ENCODE measurements at places on chromosomes 5 and 9. TPM values are rescaled to one million over a fixed set of nuclear protein-coding genes. Genes with fewer than 3 reads are reported as not detected.
A peak's percentile ranks its signal among the peaks of the same experiment; 100 is the strongest.

GRCh38 chr5:163177971-163178370 is 259.4 kb upstream of the CCNG1 start:
- no peaks in the 10 kb centered on the region for H3K36me3 ChIP-seq
- no peak overlapping the region for H3K4me3 ChIP-seq
- H3K4me1 ChIP-seq: no peaks in the 10 kb centered on the region
- no peak for DNase-seq

GRCh38 chr5:143870871-143871632 is 59.1 kb downstream of the HMHB1 start:
- H3K27ac ChIP-seq: no peak overlapping the region
- DNase-seq: peak; percentile 12
- no peak overlapping the region for H3K4me3 ChIP-seq
- H3K36me3 ChIP-seq: no peaks in the 10 kb centered on the region
- H3K27me3 ChIP-seq: no peaks in the 10 kb centered on the region
- no peaks in the 10 kb centered on the region for H3K4me1 ChIP-seq

GRCh38 chr5:178438796-178439195 is 151.4 kb downstream of the COL23A1 start:
- H3K4me3 ChIP-seq: no peak overlapping the region
- no peaks in the 10 kb centered on the region for H3K27me3 ChIP-seq
- H3K27ac ChIP-seq: no peak overlapping the region
- no peaks in the 10 kb centered on the region for H3K4me1 ChIP-seq
- no peaks in the 10 kb centered on the region for H3K36me3 ChIP-seq
- no peak for DNase-seq

DNA sequence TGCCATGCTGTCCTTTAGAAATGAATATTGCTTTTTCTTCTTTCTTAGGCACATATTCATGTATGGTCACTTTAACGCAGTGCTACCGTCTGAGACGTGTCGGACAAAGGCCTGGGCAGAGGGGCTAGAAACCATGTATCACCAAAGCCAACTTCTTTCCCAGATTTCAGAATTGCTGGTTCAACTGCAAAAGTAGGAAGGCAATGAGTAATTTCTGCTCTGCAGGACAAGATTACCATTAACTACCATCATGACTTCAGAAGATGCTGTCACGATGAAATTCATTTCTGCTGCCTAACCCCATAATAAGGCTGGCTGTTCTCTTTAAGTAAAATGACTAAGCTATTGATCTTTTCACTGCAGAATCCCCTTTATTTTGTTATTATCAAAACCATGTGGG is 306.7 kb downstream of the PDE4D start:
- peak overlapping the region; percentile 78 for H3K27ac ChIP-seq
- H3K4me1 ChIP-seq: peaks cover 10% of the 10 kb centered on the region
- H3K36me3 ChIP-seq: no peaks in the 10 kb centered on the region
- peak overlapping the region; percentile 24 for H3K4me3 ChIP-seq

DNA sequence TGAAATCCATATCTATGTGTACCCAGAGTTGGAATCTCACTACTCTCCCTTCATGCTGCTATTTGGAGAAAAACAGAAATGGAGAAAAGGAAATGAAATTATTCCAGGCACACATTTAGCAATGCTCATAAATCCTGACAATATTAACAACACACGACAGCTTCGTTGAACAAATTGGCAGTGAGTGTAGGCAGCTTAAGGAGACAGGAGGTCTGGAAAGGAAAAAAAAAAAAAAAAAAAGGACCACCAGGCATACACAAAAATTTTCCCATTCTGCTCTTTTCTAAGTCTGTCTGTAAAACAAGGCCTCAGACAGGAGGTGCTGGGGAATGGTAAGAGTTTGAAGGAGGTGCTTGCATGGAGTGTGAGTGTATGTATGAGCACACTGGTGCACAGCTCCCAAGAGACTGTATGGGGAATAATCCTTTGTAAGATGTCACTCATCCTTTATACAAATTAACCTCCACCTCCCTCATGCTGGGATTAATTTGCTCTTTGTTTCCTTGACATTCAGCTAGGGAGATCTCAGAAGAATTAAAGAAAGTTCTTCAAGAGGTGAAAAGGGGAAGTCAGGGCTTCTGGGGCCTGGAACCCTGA is 78.9 kb downstream of the ASTN2 start:
- DNase-seq: no peak
- H3K36me3 ChIP-seq: no peaks in the 10 kb centered on the region
- no peaks in the 10 kb centered on the region for H3K4me1 ChIP-seq
- H3K27ac ChIP-seq: no peak overlapping the region
- H3K27me3 ChIP-seq: no peaks in the 10 kb centered on the region

DNA sequence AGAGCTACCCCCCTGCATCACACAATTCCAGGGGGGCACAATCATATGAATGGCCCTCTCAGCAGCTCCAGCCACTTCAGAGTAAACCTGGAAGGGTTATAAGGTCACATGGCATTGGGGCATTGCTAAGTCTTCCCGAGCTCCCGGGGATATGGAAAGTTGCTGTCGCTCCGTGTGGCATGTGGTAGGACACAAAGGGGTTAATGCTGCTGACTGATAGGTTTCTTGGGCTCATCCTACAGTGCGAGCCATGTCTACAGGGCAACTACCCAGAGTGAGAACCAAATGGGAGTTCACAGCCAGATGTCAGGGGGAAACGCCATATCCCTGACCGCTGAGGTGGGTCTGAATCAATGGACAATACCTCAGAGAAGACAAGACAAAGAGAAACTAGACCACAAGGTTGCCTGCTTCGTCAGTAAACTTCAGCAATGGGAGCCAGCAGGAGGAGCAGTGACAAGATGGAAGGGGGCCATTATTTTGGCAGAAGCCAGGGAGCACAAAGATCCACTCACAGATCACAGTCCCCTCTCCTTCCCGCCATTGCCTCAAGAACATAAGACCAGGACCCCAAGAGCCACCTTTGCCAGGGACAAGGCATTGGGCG is 52.4 kb upstream of the SHISAL2B start:
- H3K4me3 ChIP-seq: no peak overlapping the region
- peaks cover 6% of the 10 kb centered on the region for H3K27me3 ChIP-seq
- no peaks in the 10 kb centered on the region for H3K4me1 ChIP-seq
- no peak for DNase-seq
- H3K27ac ChIP-seq: no peak overlapping the region
- no peaks in the 10 kb centered on the region for H3K36me3 ChIP-seq

DNA sequence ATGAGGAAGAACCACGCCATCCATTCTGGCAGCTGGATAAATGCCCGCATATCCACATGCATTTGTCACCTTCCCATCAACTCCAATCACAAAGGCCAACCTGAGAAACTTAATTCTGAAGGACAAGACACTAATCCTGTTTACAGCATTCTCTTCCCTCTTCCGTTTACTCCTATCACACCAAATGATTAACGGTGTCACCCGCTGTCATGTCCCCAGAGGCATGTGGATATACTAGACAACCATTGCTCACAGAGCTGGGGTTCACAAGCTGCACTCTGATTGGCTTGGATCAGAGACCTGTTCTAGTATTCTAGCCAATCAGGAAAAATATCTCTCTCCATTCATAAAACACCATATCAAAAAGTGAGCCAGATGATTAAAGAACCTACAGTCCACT is 3.6 kb downstream of the MACROH2A1 start:
- H3K4me3 ChIP-seq: no peak overlapping the region
- no peaks in the 10 kb centered on the region for H3K27me3 ChIP-seq
- H3K4me1 ChIP-seq: peaks cover 62% of the 10 kb centered on the region
- no peak for DNase-seq
- no peaks in the 10 kb centered on the region for H3K36me3 ChIP-seq
- H3K27ac ChIP-seq: no peak overlapping the region

GRCh38 chr5:130116972-130117371 is 212.7 kb downstream of the CHSY3 start:
- no peaks in the 10 kb centered on the region for H3K27me3 ChIP-seq
- no peak for DNase-seq
- no peak overlapping the region for H3K4me3 ChIP-seq
- H3K4me1 ChIP-seq: no peaks in the 10 kb centered on the region

DNA sequence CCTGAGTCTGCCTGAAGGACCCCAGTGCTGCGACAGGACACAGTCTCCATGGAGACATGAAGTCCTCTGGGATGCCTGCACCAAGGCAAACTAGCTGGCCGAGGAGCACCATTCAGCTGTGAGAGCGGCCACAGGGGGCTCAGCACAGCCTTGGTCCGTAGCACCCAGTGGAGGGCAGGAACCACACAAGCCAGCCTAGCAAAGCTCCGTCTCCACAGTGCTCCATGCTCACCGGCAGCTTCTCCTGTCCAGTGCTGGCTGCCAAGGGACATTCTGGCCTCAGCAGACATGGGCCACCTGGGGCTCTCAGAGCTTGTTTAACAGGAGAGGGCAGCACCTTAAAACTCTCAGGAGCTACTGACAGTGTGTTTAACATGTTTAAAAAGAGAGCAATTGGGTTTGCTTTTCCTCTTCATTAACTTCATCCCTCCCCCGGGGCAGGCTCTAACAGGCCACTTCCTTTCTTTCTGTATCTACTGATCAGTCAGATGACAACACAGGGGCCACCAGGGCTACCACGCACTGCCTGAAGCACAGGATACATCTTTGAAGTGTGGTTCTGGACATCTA is 57.0 kb downstream of the SECISBP2 start:
- H3K27ac ChIP-seq: no peak overlapping the region
- no peak for DNase-seq
- H3K4me3 ChIP-seq: no peak overlapping the region
- peaks cover 8% of the 10 kb centered on the region for H3K4me1 ChIP-seq
- H3K36me3 ChIP-seq: no peaks in the 10 kb centered on the region
- no peaks in the 10 kb centered on the region for H3K27me3 ChIP-seq

DNA sequence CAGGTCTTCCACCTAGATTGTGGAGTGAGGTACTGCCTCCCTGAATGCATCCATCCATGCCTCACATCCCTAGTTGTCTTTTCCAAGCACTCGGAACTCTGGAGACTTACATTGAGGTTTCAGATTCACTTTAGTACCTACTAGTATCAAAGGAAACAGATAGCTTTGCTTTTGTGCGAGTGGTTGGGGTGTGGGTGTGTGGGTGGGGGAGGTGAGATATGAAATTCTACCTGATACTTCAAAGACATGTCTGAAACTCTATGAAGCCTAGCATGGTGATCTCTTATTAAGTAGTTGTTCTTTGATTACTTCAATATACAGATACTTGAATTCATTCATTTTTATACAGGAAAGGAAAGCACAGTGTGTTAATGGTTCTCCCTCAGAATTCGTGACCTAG is 64.4 kb downstream of the MCCC2 start:
- no peaks in the 10 kb centered on the region for H3K4me1 ChIP-seq
- no peak overlapping the region for H3K4me3 ChIP-seq
- no peak overlapping the region for H3K27ac ChIP-seq
- peaks cover 29% of the 10 kb centered on the region for H3K36me3 ChIP-seq
- DNase-seq: no peak

GRCh38 chr9:111094433-111094924 is 56.2 kb upstream of the LPAR1 start:
- H3K27ac ChIP-seq: peak overlapping the region; percentile 27
- H3K4me3 ChIP-seq: no peak overlapping the region
- no peaks in the 10 kb centered on the region for H3K27me3 ChIP-seq
- H3K4me1 ChIP-seq: no peaks in the 10 kb centered on the region
- H3K36me3 ChIP-seq: no peaks in the 10 kb centered on the region
- DNase-seq: peak; percentile 15

GRCh38 chr5:9094582-9094981 is 451.3 kb downstream of the SEMA5A start:
- no peak overlapping the region for H3K27ac ChIP-seq
- DNase-seq: no peak
- no peaks in the 10 kb centered on the region for H3K36me3 ChIP-seq
- no peaks in the 10 kb centered on the region for H3K4me1 ChIP-seq
- no peaks in the 10 kb centered on the region for H3K27me3 ChIP-seq

GRCh38 chr5:137501226-137501625 is 2.1 kb upstream of the SPOCK1 start:
- H3K4me1 ChIP-seq: peaks cover 5% of the 10 kb centered on the region
- DNase-seq: no peak
- H3K27me3 ChIP-seq: peaks cover 25% of the 10 kb centered on the region
- H3K36me3 ChIP-seq: no peaks in the 10 kb centered on the region
- H3K27ac ChIP-seq: no peak overlapping the region

GRCh38 chr5:459562-460272 is 16.7 kb downstream of the EXOC3 start:
- peaks cover 56% of the 10 kb centered on the region for H3K36me3 ChIP-seq
- no peak overlapping the region for H3K4me3 ChIP-seq
- H3K27me3 ChIP-seq: no peaks in the 10 kb centered on the region
- DNase-seq: peak; percentile 4

GRCh38 chr9:131516930-131517329 is 14.1 kb downstream of the UCK1 start:
- no peak overlapping the region for H3K4me3 ChIP-seq
- H3K27ac ChIP-seq: no peak overlapping the region
- no peaks in the 10 kb centered on the region for H3K4me1 ChIP-seq
- no peaks in the 10 kb centered on the region for H3K27me3 ChIP-seq
- H3K36me3 ChIP-seq: peaks cover 42% of the 10 kb centered on the region
- no peak for DNase-seq

GRCh38 chr5:127871503-127872153 is 168.4 kb downstream of the CCDC192 start:
- no peaks in the 10 kb centered on the region for H3K36me3 ChIP-seq
- H3K27me3 ChIP-seq: no peaks in the 10 kb centered on the region
- H3K4me3 ChIP-seq: no peak overlapping the region
- no peak overlapping the region for H3K27ac ChIP-seq
- DNase-seq: no peak
- H3K4me1 ChIP-seq: peaks cover 13% of the 10 kb centered on the region

- no peaks in the 10 kb centered on the region for H3K36me3 ChIP-seq
- DNase-seq: no peak
- no peak overlapping the region for H3K27ac ChIP-seq
- H3K4me1 ChIP-seq: no peaks in the 10 kb centered on the region
These were observed 275.8 kb upstream of the RIOK2 start for GRCh38 chr5:97458851-97459250.

DNA sequence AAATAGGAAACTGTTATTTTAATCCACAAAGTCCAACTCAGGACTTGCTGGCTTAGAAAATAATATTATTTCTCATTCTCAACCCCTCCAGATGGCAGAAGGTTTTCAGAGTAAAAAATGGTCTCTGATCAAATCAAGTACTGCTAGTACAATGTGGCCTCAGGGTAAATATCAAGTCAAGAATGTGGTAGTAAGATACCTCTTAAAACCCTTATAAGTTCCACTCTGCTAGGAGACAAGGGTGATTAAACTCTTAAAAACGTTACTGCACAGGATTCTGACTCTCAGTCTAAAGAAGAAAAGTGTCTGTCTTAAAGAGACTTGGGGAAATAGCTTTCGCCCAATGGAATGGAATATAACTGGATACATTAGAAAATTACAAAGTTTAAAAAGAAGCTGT is 120.8 kb upstream of the PDE4D start:
- no peak overlapping the region for H3K27ac ChIP-seq
- no peaks in the 10 kb centered on the region for H3K4me1 ChIP-seq
- no peak for DNase-seq

The BAAT gene
- 0.14 TPM for total RNA-seq

The KCTD16 gene
- total RNA-seq: 0.14 TPM

The PRUNE2 gene
- total RNA-seq: 99.1 TPM

The C5orf58 gene
- 0.79 TPM for total RNA-seq

The FLT4 gene
- 16.1 TPM for total RNA-seq

The IFT74 gene
- 7.2 TPM for total RNA-seq

The ANKH gene
- total RNA-seq: 66.2 TPM

The TSTD2 gene
- total RNA-seq: 13.8 TPM

Data from transverse colon (tissue), 4 donors.